Stimulated activated naive B cell treated with anti-CD40 and anti-IgM and Interleukin-4, amounts not matched to agents 10 μg/mL and 1 μg/mL and 100 μg/mL, for 72 hours (primary cell): ENCODE measurements at places on chromosomes 6 and 20.

DNA sequence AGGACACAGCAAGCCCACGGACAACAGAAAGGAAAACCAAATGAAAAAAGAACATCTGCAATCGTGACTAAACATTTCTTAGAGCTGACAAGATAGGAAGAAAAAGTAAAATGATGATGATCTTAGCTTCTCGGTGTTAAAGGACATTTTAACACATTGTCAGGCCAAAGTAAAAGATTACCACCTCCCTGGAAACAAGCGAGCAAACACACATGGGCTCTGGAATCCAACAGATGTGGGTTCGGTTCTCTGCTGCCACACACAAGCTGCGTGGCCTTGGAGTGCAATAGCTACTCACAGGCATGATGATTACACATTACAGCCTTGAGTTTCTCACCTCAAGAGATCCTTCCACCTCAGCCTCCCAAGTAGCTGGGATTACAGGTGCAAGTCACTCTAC is 7.5 kb upstream of the AAR2 start:
- DNase-seq = no peak

GRCh38 chr6:20875369-20875963 is 341.2 kb downstream of the CDKAL1 start:
- DNase-seq = no peak

DNA sequence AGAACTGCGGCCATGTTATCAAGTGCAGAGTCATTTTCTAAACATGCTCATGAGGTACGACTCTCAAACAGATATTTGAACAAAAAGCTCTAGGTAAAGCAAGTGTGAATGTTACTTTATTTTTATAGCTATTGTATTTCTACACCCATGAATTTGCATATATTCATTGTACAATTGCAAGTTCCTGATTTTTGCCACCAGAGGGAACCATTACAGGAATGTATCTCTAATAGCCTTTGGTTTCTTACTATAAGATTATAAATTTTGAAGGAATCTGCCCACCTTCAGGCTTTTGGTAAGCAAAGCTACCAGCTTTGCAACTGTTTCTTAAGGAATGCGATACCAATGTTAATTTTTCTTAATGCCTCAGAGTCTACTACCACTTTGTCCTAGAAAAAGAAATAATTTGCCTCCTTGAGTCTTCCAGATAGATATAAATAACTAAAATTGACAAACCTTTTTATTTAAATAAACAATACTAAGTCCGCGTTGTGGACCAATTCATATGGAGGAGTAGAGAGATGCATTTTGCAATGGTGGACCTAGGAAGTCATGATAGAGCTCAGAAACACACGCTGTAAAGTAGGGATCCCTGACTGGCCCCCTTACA is 125.4 kb upstream of the SAMD5 start:
- DNase-seq = no peak

- DNase-seq = no peak
These were observed 127.6 kb upstream of the RUNX2 start for GRCh38 chr6:45200510-45200909.

DNA sequence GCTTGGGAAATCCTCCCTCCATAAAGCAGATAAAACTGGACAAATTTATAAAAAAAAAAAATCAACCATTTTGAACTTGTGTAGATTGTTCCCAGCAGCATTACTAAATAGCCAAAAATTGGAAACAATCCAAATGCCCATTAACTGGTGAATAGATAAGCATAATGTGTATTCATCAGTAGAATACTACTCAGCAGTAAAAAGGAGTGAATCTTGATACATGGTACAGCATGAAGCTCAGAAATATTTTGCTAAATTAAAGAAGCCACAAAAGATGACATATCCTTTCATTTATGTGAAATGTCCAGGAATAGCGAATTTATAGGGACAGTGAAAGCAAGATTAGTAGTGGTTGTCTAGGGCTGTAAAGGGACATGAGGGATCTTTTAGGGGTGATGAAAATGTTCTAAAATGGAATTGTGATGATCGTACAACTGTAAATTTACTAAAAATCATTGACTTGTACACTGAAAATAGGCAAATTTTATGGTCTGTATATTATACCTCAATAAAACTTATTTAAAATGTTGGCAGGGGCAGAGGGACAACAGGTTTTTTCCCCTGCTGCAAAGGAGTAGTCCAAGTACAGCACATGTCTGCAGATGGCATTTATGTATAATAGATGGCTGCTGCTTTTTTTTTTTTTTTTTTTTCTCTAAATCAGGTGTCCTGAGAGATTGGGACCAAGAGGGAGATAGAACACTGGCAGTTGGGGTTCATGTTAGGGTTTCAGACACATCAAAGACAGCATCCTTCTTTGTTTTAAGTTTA is 59.5 kb downstream of the CBFA2T2 start:
- DNase-seq = no peak

- DNase-seq = no peak
These were observed 683.4 kb downstream of the RNF144B start for GRCh38 chr6:19070520-19070919.
